Activated CD4-positive, alpha-beta T cell treated with anti-CD3 and anti-CD28 coated beads, Interleukin-2, amount 10 ng/mL, durations not matched to agents 7 days and 5 days (primary cell): ENCODE measurements at places on chromosomes 3 and 15. TPM values are rescaled to one million over a fixed set of nuclear protein-coding genes. Genes with fewer than 3 reads are reported as not detected.

The BBX gene
- 35.0 TPM for total RNA-seq

The RNF168 gene
- 37.5 TPM for total RNA-seq

- DNase-seq, result peak; percentile 59
Observed at GRCh38 chr15:76057332-76058000, 2.3 kb upstream of the TMEM266 start.

The A4GNT gene
- not detected for total RNA-seq

The PRSS50 gene
- total RNA-seq, result not detected

DNA sequence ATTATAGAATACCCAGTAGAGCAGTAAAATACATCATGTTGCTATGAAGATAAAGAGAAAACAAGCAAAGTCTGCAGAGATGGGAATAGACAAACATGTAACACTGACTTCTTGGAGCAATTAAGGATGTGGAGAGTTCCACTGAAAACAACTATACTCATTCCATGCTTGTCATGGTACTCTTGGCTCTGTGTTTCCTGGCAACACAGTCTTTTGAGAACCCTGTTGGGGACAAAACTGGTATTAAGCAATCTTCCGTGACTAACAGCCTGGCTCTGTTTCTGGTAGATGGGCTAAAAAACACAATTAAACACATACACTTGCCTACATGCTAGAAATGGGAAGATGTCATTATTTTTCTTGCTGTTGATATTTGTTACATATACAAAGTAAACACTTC is 1212.3 kb upstream of the GBE1 start:
- DNase-seq, result no peak

The SEMA6D gene
- total RNA-seq, result not detected

The CCR4 gene
- 60.3 TPM for total RNA-seq

The NTRK3 gene
- not detected for total RNA-seq

GRCh38 chr3:28624084-28624483 is 275.5 kb upstream of the AZI2 start:
- no peak for DNase-seq

- DNase-seq, result no peak
Observed at GRCh38 chr3:57709559-57709958, 16.7 kb upstream of the DENND6A start.

GRCh38 chr15:89126009-89126408 is 37.8 kb downstream of the ABHD2 start:
- no peak for DNase-seq

DNA sequence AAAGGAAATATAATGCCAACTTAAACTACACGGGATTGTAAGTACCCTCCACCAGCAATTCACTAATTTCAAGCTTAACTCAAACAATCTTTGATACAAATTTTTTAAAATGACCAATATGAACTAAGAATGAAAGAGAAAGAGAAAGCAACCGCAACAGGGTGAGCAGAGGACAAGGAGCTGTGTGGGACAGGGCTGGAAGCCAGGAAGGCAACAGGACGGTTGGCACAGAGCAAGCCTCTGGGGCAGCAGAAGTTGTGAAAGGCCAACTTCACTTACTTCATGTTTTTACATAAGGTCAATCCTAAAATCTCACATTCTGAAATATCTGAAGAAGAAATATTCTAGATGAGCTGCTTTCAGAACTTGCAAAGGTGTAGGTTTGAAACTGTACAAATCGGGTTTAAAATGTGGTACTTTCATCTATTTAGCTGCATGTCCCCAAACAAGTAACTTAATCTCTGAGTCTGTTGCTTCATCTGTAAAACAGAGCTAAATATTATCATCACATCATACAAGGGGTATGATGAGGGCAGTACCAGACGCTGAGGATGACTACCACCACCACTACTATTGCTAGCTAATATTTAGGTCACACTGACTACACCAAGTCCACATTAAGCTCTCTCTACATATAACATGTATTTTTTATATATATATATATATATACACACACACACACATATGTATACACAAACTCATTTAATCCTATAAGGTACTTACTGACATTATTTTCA is 101.7 kb downstream of the IGSF11 start:
- no peak for DNase-seq

The IFT122 gene
- 24.9 TPM for total RNA-seq

The GABRG3 gene
- total RNA-seq, result not detected

The ALAS1 gene
- total RNA-seq, result 58.4 TPM

GRCh38 chr15:51709031-51709430 is 27.7 kb downstream of the SCG3 start:
- no peak for DNase-seq

The CAND2 gene
- total RNA-seq, result 0.98 TPM

DNA sequence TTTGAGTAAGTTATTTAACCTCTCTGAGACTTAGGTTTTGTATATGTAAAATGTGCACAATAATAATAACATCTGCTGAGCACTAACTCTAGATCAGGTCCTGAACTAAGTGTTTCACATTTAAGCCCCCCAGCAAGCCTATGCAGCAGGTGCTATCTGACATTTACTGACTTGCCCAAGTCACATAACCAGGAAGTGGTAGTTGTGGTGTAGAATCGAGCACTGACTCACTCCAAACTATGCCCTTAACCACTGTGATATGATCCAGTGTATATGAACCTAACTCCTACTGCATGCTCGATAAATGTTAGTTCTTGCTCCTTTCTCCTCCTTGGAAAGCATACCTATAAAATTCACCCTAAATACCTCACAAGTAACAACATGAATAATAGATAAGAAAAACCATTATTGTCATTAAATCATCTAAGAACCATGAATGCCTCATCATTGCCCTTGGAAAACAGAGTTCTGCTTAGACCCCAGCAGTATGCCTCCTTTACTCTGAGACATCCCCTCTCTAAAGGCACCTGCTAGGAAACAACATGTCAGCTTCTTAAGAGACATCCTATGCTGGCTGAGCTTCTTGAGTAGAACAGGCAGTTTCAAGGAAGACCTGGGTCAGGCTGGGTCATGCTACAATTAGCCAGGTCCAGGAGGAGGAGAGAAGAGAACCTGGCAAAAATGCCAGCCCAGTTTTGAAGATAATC is 3.0 kb upstream of the SHC4 start:
- peak; percentile 61 for DNase-seq

The LYZL4 gene
- not detected for total RNA-seq

DNA sequence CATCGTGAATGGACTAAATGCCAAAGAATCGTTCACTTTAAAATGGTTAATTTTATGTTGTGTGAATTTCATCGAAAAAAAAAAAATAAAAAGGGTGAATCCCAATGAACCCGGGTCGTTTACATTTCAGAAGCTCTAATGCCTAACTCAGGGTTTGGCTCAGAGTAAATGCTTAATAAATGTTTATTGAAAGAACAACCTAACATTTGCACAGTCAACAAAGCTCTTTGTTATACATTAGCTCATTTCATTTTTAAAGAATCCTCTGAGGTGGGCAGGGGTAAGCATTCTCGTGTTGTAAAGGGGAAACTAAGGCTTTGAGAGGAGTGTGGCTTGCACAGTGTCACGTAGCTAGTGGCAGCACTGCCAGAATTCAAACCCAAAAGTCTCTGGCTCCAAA is 109.5 kb downstream of the RPLP1 start:
- DNase-seq, result no peak

- DNase-seq, result no peak
Observed at GRCh38 chr3:123279121-123279520, 77.4 kb downstream of the SEC22A start.

- no peak for DNase-seq
Observed at GRCh38 chr3:171971919-171972514, 67.4 kb upstream of the FNDC3B start.

GRCh38 chr3:183161552-183162336 is 790 bp downstream of the LAMP3 start:
- DNase-seq, result peak; percentile 15

DNA sequence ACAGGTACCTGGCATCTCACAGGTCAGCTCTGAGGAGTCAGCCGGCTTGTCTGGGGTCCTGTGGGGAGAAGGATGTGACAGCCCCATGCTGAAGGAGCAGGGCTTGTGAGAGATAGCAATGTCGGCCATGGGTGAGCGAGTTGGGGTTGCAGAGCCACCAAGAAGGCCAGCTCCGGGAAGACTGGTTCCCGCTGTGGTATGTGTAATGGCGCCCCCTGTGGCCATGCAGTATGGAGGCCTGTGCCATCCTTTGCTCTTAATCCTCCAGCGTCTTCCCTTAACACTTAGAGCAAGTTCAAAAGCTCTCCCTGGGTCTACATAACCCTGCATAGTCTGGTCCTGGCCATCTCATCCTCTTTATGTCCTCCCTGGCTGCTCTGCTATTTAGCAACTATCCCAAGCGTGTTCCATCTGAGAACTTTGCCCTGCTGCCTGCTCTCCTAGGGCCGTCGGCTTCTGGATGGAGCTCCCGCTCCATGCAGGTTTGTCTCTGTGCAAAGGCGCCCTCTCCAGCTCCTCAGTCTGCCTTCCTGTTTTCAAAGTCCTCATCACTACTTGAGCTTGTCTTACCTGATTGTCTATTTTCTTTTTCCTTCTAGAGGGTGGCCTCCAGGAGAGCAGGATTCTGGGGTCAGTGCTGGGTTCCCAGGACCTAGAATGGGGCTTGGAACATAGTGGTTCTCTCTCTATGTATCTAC is 40.8 kb upstream of the IQCF6 start:
- no peak for DNase-seq

GRCh38 chr15:40782609-40783227 is 12.9 kb downstream of the C15orf62 start:
- peak; percentile 84 for DNase-seq

DNA sequence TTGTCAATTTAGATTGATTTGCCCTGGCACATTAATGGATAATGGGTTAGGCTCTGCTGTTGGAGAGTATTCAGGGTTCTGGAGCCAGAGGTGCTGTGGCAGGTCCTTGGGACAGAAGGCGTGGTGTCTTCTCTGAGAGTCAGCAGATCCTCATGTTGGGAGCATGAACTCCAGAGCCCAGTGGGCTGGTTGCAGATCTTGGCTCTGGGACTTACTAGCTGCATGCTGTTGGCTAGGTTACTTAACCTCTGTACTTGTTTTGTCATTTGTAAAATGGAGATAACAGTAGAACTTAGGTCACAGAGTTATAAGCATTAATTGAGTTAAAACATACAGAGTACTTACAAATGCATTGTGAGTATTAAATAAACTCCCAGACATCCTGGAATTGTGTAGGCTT is 77.6 kb downstream of the CCK start:
- no peak for DNase-seq

The ETFA gene
- 82.9 TPM for total RNA-seq

The SLTM gene
- total RNA-seq, result 128 TPM

DNA sequence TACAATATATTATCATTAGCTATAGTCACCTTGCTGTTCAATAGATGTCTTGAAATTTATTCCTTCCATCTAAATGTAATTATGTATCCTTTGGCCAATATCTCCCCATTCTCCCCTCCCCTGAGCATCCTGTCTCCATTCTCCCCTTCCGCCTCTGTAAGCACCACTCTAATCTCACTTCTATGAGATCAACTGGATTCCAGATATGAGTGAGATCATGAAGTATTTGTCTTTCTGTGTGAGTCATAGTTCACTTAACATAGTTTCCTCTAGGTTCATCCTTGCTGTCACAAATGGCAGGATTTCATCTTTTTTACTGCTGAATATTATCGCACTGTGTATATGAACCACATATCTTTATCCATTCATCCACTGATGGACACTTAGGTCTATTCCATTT is 148.8 kb upstream of the NDN start:
- no peak for DNase-seq

DNA sequence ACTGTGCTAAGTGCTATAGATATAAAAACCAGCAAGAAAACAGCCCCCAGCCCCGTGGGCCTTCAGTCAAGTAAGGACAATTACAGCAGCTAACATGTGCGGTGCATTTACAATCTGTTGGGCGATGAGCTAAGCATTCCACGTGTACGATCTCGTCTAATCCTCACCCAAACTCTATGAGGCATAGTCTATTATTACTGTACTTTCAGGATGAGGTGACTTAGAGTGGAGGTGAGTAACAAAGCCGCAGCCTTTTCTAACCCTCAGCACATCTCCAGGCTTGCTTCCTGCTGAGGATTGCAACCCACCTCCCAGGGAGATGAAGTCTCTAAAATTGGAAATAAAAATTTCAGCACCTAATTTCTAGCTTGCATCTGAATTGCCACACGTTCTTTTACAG is 53.2 kb upstream of the MCF2L2 start:
- DNase-seq, result no peak

DNA sequence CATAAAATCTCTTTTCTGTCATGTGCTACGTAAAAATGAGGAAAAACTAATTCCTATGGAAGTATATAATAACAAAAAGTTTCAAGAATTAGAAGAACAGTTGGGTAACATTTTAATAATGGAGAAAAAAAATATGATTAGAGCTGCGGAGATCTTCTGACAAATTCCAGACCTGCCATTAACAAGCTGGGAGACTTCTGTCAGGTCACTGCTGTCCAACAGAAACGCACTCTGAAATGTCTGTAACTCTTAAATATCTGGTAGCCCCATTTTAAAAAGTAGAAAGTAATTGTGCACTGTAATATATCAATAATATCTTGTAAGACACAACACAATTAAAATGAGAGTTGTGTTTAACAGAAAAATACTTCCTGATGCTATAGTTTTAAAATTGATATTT is 15.7 kb downstream of the GOLIM4 start:
- no peak for DNase-seq

GRCh38 chr3:180693656-180694055 is 14.4 kb upstream of the CCDC39 start:
- no peak for DNase-seq

- no peak for DNase-seq
Observed at GRCh38 chr3:46664971-46665762, 28.3 kb downstream of the ALS2CL start.

DNA sequence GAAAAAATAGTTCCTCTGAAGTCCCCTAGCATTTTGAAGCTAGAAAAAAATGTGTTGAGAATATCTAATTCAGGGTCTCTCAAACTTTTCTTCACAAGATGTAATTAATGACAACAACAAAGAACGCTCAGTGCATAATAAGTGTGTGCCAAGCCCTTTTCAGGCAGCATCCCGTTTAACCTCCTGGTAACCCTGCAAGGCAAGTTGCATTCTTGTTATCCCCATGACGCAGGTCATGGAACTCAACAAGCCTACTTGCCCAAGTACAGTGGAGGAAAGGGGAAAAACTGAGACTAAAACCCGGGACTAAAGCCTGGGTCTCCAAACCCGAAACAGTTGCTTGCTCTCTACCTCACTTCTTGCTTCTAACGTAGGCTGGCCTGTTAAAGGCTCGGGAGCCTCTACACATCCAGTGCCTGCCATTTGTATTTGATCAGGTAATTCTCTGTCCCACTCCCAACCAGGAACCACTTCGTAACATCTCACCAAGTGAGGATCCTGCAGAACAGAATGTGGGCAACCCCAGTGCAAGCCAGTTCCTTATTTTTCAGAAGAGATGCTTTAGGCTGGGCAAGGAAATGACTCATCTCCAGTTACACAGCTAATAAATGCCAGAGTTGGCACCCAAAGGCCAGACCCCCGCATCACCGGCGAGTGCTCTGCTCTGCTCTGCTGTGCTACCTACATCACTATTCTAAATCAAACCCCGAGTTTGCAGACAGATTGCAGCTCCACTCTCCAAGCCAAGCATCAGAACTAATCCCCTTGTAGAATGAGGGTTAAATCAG is 28.3 kb downstream of the LMCD1 start:
- DNase-seq, result no peak

The SLC28A1 gene
- not detected for total RNA-seq

The SLC38A3 gene
- not detected for total RNA-seq

GRCh38 chr3:21543380-21544075 is 207.5 kb downstream of the ZNF385D start:
- DNase-seq, result no peak
